ENCODE measurements at places on chromosomes 3 and 15.

- no peak for DNase-seq
Observed at GRCh38 chr3:171088964-171089754, 62.6 kb upstream of the SLC2A2 start.

DNA sequence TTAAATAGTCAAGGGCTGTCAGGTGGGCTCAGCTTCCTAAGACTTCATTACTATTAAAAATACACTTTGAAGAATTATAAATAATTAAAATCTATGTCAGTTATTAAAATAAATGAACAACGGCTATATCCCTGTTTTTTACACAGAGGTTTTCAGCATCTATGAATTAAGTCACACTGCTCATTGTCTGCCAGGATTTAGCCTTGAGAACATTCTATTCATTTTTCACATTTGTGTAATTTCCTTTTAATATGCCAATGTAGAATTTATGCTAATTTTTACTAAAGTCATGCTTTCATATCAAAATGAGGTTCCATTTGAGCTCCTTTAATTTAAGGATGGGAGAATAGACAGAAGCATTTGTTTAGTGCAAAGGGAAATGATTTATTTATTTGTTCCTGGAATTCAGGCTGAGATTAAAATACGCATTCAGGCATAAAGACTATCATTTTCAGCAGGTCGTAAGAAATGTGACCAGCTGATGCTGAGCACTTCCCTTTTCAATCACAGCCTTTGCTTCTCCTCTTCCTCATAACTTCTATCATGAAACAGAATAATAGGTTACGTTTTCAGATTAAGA, 345.1 kb downstream of the MFSD1 start:
- DNase-seq = no peak

- no peak for DNase-seq
Observed at GRCh38 chr3:159239059-159239458, 437.2 kb downstream of the MFSD1 start.

- no peak for DNase-seq
Observed at GRCh38 chr3:66344391-66344811, 123.6 kb downstream of the SLC25A26 start.

GRCh38 chr3:52742418-52743041, 28.2 kb downstream of the NEK4 start:
- DNase-seq = peak; percentile 7

GRCh38 chr3:53675022-53675697, 171.1 kb downstream of the CHDH start:
- DNase-seq = no peak

- no peak for DNase-seq
Observed at GRCh38 chr15:75095594-75095993, 72.2 kb downstream of the PPCDC start.
